Prostate gland (tissue), 2 donors: ENCODE measurements at places on chromosomes 5 and 9. TPM values are rescaled to one million over a fixed set of nuclear protein-coding genes. Genes with fewer than 3 reads are reported as not detected.

Gene QRFP
- total RNA-seq = 1.0 TPM

Gene GPBP1
- total RNA-seq = 84.6 TPM

Gene NMUR2
- total RNA-seq = not detected

Gene NR5A1
- not detected for total RNA-seq

Gene PTGR1
- total RNA-seq = 43.9 TPM

Gene TNFSF15
- total RNA-seq = 9.0 TPM

Gene IRX1
- not detected for total RNA-seq

Gene BHMT2
- total RNA-seq = 7.4 TPM

Gene C9orf50
- total RNA-seq = not detected

Gene ZNF189
- 20.9 TPM for total RNA-seq

Gene SMIM3
- total RNA-seq = 21.2 TPM

Gene GMCL2
- not detected for total RNA-seq

Gene PCDHB9
- total RNA-seq = 4.2 TPM

Gene ZDHHC11
- total RNA-seq = 1.2 TPM

- no peak overlapping the region for H3K4me3 ChIP-seq
- no peak overlapping the region for H3K27ac ChIP-seq
- no peaks in the 10 kb centered on the region for H3K36me3 ChIP-seq
- no peaks in the 10 kb centered on the region for H3K27me3 ChIP-seq
These were observed 175.3 kb downstream of the ERCC6L2 start for GRCh38 chr9:96050861-96051155.

DNA sequence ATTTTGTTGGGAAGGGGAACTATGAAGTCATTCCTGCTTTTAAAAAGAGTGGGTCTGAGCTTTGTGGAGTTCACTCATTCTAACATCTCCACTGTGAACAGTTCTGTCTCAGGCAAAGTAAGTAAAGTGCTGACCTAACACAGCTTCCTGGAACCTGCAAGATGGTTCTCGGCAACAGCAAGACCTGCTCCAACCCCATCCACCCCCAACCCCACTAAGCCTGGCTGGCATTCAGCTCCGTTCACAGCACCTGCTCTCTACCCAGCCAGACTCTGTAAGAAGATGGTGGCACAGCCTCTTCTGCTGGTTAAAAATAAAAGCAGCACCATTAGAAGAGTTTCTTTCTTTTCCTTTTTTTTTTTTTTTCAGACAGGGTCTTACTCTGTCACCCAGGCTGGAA, 42.0 kb downstream of the EPB41L4B start:
- H3K27ac ChIP-seq = no peak overlapping the region
- H3K4me3 ChIP-seq = no peak overlapping the region
- H3K27me3 ChIP-seq = no peaks in the 10 kb centered on the region
- peaks cover 4% of the 10 kb centered on the region for H3K4me1 ChIP-seq
- H3K36me3 ChIP-seq = no peaks in the 10 kb centered on the region
- DNase-seq = no peak

DNA sequence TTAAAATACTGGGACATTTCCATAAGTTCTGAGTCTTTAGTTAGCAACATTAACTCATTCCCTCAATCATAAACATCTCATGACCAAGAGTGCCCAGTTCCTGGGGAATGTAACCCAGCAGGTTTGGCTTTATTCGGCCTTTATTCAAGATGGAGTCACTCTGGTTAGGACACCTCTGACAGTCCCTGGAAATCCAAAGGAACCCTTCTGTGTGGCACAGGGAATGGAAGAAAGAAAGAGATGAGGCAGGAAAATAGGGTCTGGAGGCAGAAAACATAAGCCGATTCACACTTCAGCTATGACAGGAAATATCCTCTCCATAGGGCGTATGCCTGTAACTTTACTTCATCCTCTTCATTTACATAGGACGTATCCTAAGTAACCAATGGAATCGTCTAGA, 53.5 kb downstream of the FXN start:
- no peaks in the 10 kb centered on the region for H3K27me3 ChIP-seq
- no peak for DNase-seq
- H3K4me1 ChIP-seq = no peaks in the 10 kb centered on the region
- H3K36me3 ChIP-seq = no peaks in the 10 kb centered on the region
- no peak overlapping the region for H3K4me3 ChIP-seq
- no peak overlapping the region for H3K27ac ChIP-seq

GRCh38 chr5:127870914-127871313, 167.7 kb downstream of the CCDC192 start:
- H3K36me3 ChIP-seq = no peaks in the 10 kb centered on the region
- no peak overlapping the region for H3K4me3 ChIP-seq
- no peak overlapping the region for H3K27ac ChIP-seq
- no peaks in the 10 kb centered on the region for H3K4me1 ChIP-seq
- H3K27me3 ChIP-seq = no peaks in the 10 kb centered on the region

DNA sequence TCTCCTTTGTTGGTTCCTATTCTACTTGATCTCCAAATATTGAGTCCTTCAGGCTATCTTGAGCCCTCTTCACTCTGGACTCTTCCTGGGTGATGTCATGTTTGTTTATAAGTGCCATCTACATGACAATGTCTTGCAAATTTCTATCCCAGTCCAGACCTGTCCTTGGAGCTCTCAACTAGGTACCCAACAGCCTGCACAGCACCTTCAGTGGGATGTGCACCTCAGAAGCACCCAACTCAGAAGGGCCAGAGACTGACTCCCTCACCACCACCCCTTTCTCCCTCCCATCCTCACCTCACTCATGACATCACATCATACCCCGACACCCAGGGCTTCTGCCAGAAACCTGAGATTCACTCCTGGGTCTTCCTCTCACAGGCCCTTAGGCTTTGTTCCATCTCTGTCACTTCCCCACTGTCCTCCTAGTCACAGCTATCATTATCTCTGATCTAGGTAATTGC, 14.4 kb downstream of the TXN start:
- no peaks in the 10 kb centered on the region for H3K36me3 ChIP-seq
- no peaks in the 10 kb centered on the region for H3K27me3 ChIP-seq
- no peak overlapping the region for H3K4me3 ChIP-seq
- DNase-seq = no peak
- no peak overlapping the region for H3K27ac ChIP-seq

- no peak overlapping the region for H3K27ac ChIP-seq
- no peaks in the 10 kb centered on the region for H3K27me3 ChIP-seq
- H3K4me3 ChIP-seq = no peak overlapping the region
- no peaks in the 10 kb centered on the region for H3K4me1 ChIP-seq
- peak; percentile 50 for DNase-seq
- H3K36me3 ChIP-seq = no peaks in the 10 kb centered on the region
These were observed 10.7 kb upstream of the UBAC1 start for GRCh38 chr9:135971892-135972291.

DNA sequence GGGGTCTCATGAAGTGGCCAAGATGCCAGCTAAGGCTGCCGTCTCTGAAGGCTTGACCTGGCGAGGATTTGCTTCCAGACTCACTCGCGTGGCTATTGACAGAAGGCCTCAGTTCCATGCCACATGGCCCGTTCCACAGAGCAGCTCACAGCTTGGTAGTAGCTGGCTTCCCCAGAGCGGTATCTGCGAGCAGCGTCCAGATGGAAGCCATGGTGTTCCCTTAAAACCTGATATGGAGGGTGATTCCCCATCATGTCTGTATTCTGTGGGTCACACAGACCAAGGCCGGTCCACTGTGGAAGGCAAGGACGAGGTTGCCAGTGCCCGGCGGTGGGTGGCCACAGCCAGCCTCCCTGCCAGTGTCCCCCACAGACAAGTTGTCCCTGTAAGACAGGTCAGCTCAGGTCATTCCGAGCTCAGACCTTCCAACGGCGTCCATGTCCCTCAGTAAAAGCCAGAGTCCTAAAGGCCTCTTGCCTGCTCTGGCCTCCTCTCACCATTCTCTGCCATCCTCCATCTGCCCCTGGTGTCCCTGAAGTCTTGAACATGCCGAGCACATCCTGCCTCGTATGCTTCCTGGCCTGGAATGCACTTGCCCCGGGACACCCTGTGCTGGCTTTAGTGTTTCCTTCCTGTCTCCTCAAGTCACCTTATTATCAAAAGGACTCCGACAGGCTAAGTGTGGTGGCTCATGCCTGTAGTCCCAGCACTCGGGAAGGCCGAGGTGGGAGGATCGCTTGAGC, 61.3 kb upstream of the LRRTM2 start:
- peaks cover 11% of the 10 kb centered on the region for H3K36me3 ChIP-seq
- H3K4me3 ChIP-seq = no peak overlapping the region
- H3K27ac ChIP-seq = no peak overlapping the region
- H3K27me3 ChIP-seq = no peaks in the 10 kb centered on the region
- DNase-seq = no peak

GRCh38 chr5:101024299-101024698, 121.2 kb upstream of the ST8SIA4 start:
- H3K27ac ChIP-seq = no peak overlapping the region
- H3K27me3 ChIP-seq = no peaks in the 10 kb centered on the region
- H3K4me1 ChIP-seq = no peaks in the 10 kb centered on the region
- DNase-seq = no peak
- no peaks in the 10 kb centered on the region for H3K36me3 ChIP-seq

DNA sequence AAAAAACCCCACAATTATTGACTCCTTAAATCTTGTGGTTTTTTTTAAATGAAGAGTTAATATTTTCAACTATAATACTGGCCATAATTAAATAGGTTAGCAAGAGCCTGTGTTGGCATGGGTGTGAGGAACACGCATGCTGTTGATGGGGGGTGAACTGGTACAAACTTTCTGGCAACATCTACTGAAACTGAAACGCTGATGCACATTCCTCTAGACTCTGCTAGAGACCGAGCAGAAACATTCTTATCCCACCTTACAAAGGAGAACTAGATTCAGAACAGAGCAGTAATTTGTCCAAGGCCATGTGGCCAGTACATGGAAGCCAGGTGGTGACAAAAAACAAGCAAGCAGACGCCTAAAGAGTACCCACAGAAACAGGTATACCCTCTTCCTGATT, 2.4 kb downstream of the BICD2 start:
- no peaks in the 10 kb centered on the region for H3K27me3 ChIP-seq
- H3K36me3 ChIP-seq = no peaks in the 10 kb centered on the region

- DNase-seq = no peak
- H3K36me3 ChIP-seq = no peaks in the 10 kb centered on the region
- no peaks in the 10 kb centered on the region for H3K4me1 ChIP-seq
- no peak overlapping the region for H3K27ac ChIP-seq
- H3K4me3 ChIP-seq = no peak overlapping the region
These were observed 496.0 kb upstream of the CLINT1 start for GRCh38 chr5:158354958-158355357.

DNA sequence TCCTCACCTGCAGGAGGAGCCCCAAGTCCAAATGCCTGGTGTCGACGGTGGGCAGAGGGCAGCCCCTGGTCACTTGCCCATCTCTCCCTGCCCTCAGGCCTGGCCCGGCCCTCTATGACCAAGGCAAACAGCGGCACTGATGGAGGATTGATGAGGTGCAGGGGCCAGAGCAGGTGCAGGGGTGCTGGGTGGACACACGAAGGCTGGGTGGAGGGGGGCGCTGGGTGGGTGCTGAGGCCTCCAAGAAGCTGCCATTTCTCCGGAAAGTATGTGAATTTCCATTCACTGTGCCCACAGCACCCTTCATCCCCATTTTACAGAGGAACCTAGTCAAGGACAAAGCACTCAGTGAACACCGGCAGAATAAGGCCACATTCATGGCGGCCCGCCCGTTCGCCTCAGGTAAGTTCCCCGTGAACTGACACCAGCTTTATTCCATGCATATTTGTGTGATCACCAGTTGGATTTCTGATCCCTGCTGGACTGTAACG, 143.8 kb upstream of the PPP1R26 start:
- H3K36me3 ChIP-seq = no peaks in the 10 kb centered on the region
- no peaks in the 10 kb centered on the region for H3K27me3 ChIP-seq
- no peak overlapping the region for H3K4me3 ChIP-seq

GRCh38 chr9:38000332-38000731, 68.7 kb downstream of the SHB start:
- no peak overlapping the region for H3K27ac ChIP-seq
- DNase-seq = no peak
- H3K36me3 ChIP-seq = no peaks in the 10 kb centered on the region
- H3K4me3 ChIP-seq = no peak overlapping the region
- no peaks in the 10 kb centered on the region for H3K4me1 ChIP-seq

DNA sequence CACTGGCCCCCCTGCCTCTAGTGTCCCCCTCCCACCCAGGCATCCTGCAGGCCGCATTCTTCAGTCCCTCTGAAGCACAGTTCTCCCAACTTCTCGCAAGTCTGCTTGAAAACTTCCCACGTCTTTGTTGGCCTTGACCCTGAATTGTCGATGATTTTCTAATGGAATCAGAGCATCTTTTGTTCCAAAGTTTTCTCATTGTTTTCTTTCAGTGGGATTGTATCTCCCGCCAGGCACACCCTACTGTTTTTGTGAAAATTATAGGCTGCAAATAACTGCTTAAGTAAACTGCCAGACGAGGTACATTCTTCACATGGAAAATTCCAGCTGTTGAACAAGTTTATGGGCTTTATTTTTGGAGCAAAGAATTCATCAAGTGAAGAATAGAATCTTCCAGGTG, 122.6 kb upstream of the SLC25A48 start:
- no peaks in the 10 kb centered on the region for H3K36me3 ChIP-seq
- no peak overlapping the region for H3K27ac ChIP-seq
- no peaks in the 10 kb centered on the region for H3K4me1 ChIP-seq

DNA sequence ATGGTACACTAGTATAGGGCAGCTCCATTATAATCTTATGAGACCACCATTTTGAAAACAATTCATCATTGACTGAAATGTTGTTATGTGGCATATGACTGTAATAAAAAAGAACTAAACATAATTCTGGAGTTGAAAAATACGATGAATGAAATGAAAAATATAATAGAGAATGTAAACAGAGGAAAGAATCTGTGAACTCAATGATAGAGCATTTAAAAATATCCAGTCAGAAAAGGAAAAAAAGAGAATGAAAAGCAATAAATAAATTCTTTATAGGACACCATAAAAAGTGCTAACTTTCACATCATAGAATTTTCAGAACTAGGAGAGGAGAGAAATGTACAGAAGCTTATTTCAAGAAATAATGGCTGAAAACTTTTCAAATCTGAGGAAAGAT, 17.6 kb upstream of the VCAN start:
- no peak overlapping the region for H3K4me3 ChIP-seq
- DNase-seq = no peak
- H3K4me1 ChIP-seq = no peaks in the 10 kb centered on the region
- H3K36me3 ChIP-seq = no peaks in the 10 kb centered on the region
- H3K27me3 ChIP-seq = no peaks in the 10 kb centered on the region

DNA sequence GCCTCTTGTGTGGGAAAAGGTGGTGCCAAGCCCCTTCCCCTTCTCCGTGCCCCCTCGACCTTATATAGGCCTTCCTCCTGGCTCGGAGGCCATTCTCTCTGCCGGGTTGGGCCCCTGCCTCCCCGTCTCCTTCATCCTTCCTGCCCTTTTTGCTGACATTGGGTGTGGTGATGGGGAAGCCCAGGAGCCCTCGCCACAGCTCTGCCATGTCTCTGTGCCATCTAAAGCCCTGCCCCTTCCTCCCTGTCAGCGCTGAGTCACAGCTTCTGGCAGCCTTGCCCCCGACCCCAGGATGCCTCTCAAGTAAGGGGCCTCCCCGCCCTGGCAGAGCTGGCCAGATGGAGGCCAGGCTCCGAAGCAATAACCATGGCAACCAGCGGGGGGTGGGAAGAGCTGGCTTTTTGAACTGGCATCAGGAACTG, 30.4 kb downstream of the JADE2 start:
- H3K27me3 ChIP-seq = no peaks in the 10 kb centered on the region
- H3K4me3 ChIP-seq = no peak overlapping the region
- peak overlapping the region; percentile 58 for H3K27ac ChIP-seq
- peaks cover 13% of the 10 kb centered on the region for H3K36me3 ChIP-seq
- peaks cover 14% of the 10 kb centered on the region for H3K4me1 ChIP-seq
- DNase-seq = no peak
